HCT116 (cell line): ENCODE measurements at places on chromosomes 7 and 10.

DNA sequence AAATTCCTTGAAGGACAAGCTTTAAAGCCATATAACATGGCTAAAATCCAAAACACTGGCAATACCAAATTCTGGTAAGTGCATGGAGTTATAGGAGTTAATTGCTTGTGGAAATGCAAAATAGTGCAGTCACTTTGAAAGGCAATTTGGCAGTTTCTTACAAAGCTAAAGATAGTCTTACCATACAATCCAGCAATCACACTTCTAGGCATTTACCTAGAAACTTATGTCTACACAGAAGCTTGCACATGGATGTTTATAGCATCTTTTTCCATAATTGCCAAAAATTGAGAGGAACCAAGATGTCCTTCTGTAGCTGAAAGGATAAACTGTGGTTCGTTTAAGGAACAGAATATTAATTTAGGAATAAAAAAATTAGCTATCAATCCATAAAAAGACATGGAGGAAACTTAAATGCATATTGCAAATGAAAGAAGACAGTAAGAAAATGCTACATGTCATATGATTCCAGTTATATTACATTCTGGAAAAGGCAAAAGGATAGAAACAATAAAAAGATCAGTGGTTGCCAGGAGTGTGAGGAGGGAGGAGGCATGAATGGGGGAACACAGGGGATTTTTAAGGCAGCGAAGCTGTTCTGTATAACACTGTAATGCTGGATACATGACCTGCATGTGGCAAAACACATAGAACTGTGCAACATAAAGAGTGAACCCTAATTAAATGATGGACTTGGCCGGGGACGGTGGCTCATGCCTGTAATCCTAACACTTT lies 51.9 kb downstream of the GNAT3 start:
- DNase-seq, result no peak

- DNase-seq, result no peak
Measured at GRCh38 chr10:123517426-123517825, 148.7 kb upstream of the GPR26 start.

GRCh38 chr7:7537711-7538110 lies 2.0 kb upstream of the COL28A1 start:
- DNase-seq, result no peak

DNA sequence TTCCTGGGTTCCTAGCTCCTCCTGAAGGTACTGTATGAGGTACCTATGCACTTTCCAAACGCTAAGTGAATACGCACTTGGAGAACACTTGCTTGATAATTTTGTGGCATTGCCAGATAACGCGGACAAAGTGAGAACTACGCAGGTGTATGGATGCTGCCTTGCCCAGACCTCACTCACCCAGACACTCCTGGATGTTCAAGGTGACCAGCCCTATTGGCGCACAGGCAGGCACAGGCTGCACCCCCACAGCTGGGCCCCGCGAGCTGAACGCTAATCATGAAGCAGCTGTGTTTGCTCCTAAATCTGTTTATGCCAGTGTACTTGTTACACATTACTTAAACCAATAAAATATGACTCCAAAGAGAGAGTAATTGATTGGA lies 27.3 kb downstream of the DIP2C start:
- no peak for DNase-seq

- DNase-seq, result no peak
Measured at GRCh38 chr7:156969972-156970420, 20.5 kb downstream of the NOM1 start.

- DNase-seq, result no peak
Measured at GRCh38 chr7:18444826-18445225, 50.7 kb upstream of the HDAC9 start.

DNA sequence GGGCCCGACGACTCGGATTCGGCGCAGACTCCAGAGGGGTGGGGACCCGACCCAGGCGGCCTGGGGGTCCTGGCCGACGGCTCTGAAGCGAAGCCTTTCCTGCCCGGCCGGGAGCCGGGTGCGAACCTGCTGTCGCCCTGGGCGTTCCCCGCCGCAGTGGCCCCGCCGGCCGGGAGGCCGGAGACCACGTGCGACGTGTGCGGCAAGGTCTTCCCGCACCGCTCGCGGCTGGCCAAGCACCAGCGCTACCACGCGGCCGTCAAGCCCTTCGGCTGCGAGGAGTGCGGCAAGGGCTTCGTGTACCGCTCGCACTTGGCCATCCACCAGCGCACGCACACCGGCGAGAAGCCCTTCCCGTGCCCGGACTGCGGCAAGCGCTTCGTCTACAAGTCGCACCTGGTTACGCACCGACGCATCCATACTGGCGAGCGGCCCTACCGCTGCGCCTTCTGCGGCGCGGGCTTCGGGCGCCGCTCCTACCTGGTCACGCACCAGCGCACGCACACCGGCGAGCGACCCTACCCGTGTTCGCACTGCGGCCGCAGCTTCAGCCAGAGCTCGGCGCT lies 15.4 kb downstream of the ZNF316 start:
- DNase-seq, result no peak

DNA sequence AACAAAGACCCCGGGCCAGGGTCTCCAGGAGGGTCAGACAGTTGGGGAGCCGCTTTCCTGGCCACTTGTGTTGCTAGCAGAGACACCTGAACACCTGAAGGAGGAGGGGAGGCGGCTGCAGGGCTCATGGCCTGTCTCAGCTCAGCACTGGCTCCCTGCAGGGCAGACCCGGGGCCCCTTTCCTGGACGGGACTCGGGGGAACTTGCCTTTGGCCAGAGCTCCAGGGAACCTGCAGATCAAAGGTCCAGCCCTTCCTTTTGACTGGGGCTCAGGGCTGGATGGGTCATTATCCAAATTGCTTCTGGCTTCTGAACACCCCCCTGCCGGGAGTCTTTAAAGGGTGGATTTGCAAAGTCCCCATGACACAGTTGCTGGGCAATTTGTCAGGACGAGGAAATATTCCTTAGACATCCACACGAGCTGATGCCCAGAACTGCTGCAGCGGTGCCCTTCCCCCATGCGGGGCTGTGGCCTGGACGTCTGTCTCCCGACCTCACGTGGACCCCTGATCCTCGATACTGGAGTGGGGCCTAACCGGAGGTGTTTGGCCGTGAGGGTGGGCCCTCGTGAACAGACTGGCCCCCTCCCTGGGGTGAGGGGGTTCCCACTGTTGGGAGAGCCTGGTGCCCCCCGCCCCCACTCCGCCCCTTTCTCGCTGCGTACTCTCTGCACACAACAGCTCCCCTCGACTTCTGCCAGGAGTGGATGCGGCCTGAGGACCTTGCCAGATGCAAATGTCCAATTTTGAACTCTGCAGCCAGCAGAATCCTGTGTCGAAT lies 194.3 kb downstream of the ELFN1 start:
- DNase-seq, result no peak

DNA sequence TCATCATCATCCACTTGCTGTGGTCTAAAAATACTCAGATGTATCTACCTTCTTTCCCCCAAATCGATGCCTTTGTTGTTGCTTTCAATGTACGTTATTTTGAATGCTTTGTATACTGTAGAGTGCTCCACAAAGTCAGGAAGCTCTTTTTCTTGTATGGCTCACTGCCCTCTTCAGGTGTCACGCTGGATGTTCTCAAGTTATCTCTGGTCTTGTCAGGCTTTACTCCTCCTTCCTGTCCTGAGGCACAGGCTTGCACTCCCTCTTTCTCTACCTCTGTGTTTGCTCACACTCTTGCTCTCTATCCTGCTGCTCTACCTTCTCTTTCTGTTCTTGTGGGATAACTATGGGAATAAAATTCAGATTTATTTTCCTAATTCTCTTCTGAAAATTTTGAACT lies 381.3 kb downstream of the NRG3 start:
- no peak for DNase-seq

- DNase-seq, result no peak
Measured at GRCh38 chr7:78542541-78542940, 744.0 kb downstream of the PHTF2 start.

- no peak for DNase-seq
Measured at GRCh38 chr10:70656489-70656888, 15.8 kb upstream of the ADAMTS14 start.

- peak; percentile 39 for DNase-seq
Measured at GRCh38 chr7:123747620-123748141, 1.1 kb downstream of the WASL start.

DNA sequence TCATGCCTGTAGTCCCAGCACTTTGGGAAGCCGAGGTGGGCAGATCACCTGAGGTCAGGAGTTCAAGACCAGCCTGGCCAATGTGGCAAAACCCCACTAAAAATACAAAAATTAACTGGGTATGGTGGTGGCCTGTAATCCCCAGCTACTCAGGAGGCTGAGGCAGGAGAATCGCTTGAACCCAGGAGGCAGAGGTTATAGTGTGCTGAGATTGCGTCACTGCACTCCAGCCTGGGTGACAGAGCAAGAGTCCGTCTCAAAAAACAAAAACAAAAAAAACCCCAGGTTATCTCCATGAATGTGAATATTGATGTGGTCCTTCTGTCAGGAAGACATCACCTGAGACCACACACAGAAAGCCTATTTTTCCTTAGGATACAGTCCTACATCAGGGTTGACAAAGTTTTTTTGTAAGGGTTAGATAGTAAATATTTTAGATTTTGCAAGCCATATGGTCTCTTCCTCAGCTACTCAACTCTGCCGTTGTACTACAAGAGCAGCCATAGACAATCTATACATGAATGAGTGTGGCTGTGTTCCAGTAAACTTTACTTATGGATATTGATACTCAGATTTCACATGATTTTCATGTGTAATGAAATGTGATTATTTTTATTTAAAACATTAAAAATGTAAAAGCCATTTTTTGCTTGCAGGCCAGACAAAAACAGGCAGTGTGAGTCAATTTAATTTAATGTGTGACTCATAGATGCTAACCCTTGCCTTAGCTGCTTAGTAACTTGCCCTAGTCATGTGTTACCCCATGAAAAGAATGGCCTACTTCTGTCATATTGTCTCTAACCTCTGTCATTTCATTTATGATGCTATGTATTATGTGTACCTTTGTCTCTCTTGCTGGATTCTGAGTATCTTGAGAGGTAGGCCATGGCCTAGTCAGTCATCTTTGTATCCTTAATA lies 78.1 kb downstream of the TPST1 start:
- peak; percentile 26 for DNase-seq

DNA sequence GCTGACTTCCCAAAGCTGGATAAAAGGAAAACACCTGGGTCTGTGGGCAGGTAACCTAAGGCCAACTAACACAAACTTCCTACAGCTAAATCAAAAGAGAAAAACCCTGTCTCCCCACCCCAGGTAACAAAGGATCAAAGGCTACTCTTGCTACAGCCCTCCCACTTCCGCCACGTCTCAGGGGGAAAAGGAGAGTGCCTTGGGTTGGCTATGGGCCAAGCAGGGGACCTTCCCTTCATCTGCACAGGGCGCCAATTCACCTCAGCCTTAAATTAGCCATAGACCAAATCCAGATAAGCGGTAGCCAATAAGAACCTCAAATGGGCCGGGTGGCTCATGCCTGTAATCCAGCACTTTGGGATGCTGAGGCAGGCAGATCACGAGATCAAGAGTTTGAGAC lies 69.1 kb upstream of the LANCL2 start:
- DNase-seq, result no peak

- DNase-seq, result no peak
Measured at GRCh38 chr7:3888096-3888495, 587.0 kb downstream of the SDK1 start.

DNA sequence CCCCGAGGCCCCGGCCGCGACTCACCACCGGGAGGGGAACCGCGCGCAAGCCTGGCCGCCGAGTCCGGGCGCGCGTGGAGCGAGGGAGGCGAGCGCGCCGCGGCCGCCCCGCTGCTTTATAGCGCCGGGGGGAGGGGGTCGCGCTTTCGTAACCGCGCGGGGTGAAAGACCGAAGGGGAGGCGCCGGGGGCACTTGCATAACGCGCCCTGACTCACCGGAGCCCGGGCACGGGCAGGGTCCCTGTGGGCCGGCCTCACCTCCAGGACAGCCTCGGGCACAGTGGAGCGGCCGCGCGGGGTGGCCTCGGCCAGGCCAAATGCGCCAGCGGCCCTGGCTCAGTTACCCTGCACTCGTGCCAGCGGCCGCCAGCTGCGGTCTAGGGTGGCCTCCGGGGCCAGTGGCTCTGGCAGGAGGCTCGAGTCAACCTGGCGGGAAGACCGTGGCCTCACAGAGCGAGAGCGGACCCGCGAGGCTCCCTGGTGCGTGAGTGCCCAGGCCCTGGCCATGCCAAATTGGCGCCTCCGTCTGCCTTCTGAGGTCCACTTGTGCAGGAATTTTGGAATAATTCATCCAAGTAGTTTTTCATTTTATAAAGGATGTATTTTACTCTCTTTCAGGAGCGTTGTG lies at the start of gene RBP4:
RBP4 (minus strand) TSS at position 90 of the 628 bp plus-strand sequence. CDS start 207 bp downstream, outside the sequence.
- DNase-seq, result no peak

DNA sequence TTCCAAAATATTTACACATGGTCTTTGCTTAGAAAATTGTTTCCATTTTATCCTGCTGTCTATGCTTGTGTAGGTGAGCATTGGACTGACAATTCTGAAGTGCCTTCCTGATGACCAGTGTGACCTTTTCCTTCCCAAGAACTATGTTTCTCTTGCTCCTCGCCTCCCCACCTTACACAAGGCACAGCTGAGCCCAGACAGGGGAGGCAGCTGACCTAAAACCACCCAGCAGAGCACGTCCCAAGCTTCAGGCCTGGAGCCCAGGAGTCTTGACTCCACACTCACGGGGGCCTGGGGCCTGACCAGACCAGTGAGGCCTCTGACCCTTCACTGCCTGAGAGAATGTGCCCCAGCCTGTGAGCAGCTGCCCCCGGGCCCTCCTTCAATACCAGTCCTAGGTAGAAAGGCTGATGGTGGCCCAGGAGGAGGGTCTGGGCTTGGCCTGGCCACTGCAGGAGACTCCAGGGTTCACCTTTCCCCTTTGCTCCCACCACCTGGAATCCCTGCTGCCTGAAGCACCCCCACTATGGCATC lies 7.0 kb downstream of the CALML5 start:
- DNase-seq, result no peak

GRCh38 chr7:123616223-123616622 lies 14.6 kb downstream of the ASB15 start:
- DNase-seq, result no peak

DNA sequence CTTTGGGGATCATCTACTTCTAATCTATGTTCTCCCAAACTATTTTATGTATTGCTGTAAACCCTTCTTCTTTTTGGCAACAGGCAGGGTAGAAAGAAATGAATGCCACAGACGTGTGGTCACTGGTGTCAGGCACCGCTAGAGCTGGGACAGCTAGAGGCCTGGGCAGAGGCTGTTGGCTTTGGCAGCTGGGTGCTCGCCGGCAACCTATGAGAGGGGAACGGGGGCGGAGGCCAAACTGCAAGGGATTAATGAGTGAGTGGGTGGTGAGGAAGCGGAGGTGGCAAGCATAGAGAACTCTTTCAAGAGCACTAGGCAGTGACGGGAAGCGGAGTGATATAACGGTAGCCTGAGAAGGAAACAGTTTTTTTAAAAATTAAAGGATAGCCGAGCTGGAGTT lies 78.5 kb downstream of the CREB5 start:
- no peak for DNase-seq
